ENCODE measurements at places on chromosomes 7 and 10. TPM values are rescaled to one million over a fixed set of nuclear protein-coding genes. Genes with fewer than 3 reads are reported as not detected.

GRCh38 chr7:70069977-70070376 lies 471.7 kb downstream of the AUTS2 start:
- no peak for DNase-seq

DNA sequence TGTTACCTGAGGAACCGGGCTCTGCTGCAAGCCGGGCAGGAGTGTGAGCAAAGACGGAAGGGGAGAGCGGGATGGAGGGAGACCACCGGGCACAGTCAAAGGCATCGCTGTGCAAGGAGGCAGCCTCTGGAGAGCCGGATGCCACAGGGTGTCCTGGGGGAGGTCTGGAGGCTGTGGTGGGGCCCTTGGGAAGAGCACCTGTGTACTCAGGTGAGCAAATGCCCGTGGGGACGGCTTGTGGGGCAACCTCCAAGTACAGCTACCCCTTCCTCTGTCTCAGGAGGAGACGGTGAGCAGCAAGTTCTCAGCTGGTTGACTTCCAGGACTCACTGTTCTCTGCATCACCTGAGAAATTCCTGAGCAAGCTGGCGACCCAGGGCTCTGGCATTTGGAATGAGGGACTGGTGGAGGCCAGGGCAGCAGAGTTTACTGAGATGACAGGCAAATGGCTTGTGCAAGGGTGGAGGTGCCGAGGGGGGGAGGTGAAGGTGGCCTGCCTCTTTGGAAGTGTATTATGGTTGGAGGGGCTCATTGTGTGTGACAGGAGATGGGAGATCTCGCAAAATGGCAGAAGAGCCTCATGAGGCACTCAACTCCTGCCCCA lies 345.2 kb upstream of the SHH start:
- DNase-seq = no peak

DNA sequence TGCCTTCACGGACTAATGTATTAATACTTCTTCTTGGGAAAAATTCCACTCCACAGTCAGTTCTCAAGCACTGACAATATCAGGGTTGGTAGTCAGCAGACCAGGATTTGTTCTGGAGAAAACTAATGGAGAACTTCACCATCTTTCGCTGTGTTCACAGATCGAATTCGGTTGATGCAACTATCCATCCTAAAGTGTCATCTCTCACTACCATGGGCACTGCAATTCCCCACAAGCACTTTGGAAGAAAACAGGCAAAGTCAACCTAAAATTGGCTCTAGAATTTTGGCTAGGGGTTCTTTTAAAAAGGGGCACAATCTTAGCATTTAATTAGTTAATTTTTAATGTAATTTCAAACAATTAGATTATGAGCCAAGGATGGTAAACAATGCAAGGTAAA lies 164.4 kb downstream of the HGF start:
- no peak for DNase-seq

- DNase-seq = no peak
Observed at GRCh38 chr10:82438277-82438676, 563.3 kb downstream of the NRG3 start.

DNA sequence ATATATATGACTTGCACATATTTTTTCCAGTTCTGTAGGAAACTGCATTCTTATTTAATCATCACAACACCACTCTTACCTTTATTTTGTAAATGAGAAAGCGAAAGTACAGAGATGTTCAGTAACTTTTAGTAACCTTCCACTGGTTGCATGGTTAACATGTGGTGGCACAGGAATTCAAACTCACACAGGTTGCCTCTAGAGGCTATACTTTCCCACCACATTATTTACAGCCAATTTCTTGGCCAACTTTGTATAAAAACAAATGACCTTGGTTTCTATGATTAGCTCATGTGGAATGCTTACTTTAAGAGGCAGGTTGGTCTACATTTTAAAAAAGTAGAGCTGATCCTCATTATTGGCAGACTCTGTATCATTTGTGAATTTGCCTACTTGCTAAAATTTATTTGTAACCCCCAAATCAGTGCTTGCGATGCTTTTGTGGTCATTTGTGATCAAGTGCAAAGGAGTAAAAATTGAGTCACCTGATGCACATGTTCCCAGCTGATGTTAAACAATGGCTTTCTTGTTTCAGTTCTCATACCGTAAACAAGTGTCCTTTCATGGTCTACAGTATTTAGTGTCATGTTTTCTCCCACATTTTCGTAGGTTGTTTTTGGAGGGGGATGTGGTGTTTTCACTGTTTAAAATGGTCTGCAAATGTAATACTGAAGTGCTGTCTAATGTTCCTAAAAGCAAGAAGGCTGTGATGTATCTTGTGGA lies 14.8 kb downstream of the BBS9 start:
- DNase-seq = no peak

DNA sequence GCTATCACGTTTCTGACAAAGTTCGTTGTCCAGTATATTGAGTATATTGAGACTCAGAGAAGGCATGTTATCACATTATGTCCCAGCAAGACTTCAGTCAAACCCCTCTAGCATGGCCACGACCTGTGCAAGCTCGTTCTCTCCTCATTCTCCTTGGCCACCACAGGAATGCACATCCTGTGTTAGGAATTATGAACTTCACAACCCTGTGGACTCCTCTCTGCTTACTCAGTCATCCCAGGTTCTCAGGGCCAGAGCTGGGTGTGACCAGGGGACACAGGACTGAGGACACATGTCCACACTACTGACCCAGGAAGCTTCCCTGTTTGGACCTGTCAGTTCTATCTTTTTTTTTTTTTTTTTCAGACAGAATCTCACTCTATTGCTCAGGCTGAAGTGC lies 4.4 kb downstream of the SH2D4B start:
- no peak for DNase-seq

- peak; percentile 63 for DNase-seq
Observed at GRCh38 chr10:28839600-28840007, 162.3 kb downstream of the BAMBI start.

GRCh38 chr7:22784346-22784745 lies 38.3 kb downstream of the TOMM7 start:
- no peak for DNase-seq

DNA sequence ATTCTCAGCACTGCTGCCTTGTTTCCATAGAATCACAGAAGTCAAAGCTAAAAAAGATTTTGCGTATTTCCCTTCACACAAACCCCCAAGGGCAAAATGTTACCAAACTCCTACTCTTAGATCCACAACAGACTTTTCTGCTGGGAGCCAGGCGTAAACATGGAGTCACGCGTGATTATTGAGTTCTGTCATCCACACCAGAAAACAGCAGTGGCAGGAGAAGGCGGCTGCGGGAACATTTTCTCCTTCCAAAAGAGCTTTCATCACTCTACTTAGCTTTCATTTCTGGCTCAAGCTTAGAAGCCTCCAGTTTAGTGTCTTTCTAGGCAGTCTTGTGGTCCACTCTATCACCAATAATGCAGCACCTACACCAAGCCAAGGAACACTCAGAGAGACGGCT lies 712.9 kb upstream of the NRP1 start:
- no peak for DNase-seq

NKX1-2 gene
- polyA plus RNA-seq = not detected

LAMB1 gene
- polyA plus RNA-seq = 744 TPM

PTPRZ1 gene
- 3.0 TPM for polyA plus RNA-seq

HOXA13 gene
- not detected for polyA plus RNA-seq

TAS2R5 gene
- polyA plus RNA-seq = 9.8 TPM

EBLN1 gene
- polyA plus RNA-seq = not detected
